ENCODE measurements at places on chromosomes 4 and X. TPM values are rescaled to one million over a fixed set of nuclear protein-coding genes. Genes with fewer than 3 reads are reported as not detected.

Gene PABPC5
- 2.5 TPM for total RNA-seq

Gene NR3C2
- 0.55 TPM for total RNA-seq

Gene DIPK2B
- total RNA-seq: 0.11 TPM

Gene SRPK3
- 0.44 TPM for total RNA-seq

Gene STATH
- not detected for total RNA-seq

Data from uterine smooth muscle cell (primary cell).